NAMALWA (cell line): ENCODE measurements at places on chromosomes 2 and 18.
A peak's percentile ranks its signal among the peaks of the same experiment; 100 is the strongest.

- DNase-seq: no peak
These were observed 28.8 kb upstream of the INO80C start for GRCh38 chr18:35526495-35527059.

DNA sequence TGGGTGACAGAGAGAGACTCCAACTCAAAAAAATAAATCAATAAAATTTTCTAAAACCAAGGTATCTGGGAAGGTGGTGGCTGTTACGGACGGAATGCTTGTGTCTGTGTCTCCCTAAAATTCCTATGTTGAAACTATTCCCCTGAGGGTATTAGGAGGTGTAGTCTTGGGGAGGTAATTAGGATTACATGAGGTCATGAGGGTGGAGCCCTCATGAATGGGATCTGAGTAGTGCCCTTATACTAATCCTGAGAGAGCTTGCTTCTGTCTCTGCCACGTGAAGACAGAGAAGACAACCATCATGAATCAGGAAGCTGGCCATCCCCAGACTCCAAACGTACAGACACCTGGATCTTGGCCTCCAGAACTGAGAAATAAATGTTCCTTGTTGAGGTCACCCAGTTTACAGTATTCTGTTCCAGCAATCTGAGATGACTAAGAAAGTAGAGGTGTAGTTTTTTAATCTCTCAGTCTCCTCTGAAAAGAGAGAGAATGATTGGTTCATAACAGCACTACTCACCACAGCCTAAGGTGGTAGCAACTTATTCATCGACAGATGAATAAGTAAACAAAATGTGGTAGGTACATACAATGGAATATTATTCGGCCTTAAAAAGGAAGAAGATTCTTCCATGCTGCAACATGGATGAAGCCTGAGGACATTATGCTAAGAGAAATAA, 38.4 kb downstream of the TGFBRAP1 start:
- DNase-seq: no peak

DNA sequence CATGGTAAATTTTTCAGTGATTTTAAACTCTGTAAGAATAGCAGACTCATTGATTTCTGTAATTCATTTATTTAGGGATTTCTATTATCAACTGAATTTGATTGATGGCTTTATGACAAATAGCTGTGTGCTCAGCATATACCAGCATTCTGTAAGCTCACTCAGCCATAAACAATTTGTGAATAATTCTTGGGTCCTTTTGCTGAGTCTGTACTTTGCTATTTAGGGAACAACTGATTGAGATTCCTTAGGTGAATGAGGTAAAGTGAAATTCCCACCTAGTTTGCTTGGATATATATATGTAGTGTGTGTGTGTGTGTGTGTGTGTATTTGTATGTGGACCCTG, 76.7 kb upstream of the CAVIN2 start:
- no peak for DNase-seq

GRCh38 chr2:88680266-88680902, 11.1 kb upstream of the RPIA start:
- no peak for DNase-seq

- DNase-seq: no peak
These were observed 89.1 kb downstream of the MAIP1 start for GRCh38 chr2:200044453-200044852.

GRCh38 chr2:128448331-128449225, 129.9 kb upstream of the HS6ST1 start:
- no peak for DNase-seq

DNA sequence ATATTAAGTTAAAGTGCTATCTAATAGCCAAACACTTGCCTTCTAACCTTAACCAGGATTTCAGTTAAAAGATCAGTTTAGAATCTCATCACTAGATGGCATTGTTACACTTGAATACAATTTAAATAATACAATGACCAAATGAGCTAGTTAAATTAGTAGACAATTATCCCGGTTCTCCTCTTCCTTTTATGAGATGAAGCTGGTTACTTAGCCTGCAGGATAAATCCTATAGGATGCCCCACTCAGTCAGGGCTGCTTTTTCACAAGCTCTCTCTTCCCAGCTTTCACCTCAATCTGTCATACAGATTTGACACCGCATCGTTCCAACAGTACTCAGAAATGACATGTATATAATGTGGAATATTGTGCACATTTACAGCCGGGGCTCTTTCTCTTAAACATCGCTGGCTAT, 678.8 kb downstream of the KCNJ3 start:
- DNase-seq: peak; percentile 62

DNA sequence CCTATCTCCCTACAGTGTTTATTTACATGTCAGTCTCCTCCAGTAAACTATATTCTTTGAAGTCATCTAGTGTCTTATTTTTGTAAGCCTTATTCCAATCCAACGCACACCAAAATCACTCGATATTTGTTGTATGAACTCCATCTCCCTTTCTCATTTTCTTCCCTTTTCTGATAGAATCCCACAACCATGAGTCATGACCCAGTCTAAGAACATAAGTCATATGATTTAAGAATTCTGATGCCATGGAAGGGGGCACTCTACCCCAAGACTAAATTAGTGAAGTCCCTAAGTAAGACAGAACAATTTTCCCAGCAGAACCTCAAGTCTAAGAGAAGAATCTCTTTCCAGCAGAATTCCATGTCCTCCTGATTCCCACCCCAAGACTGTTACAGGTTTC, 5.4 kb downstream of the CHMP3 start:
- no peak for DNase-seq

DNA sequence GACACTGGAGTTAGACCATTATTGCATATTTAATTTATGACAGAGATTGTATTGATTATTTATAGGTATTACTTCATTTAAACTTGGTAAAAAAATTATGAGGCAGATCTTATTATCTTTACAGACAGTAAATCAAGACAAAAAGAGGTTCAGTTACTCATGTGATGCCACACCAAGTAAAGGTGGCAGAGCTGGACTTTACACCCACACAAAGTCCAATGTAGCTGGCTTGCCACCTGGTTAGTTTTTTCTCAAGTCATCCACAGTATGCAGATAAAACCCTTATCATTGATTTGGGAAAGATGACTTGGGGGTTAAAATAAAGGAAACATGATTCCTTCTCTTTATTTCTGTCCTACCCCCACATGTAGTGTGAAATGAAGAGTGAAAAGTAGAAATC, 137.2 kb downstream of the CNTNAP5 start:
- no peak for DNase-seq

DNA sequence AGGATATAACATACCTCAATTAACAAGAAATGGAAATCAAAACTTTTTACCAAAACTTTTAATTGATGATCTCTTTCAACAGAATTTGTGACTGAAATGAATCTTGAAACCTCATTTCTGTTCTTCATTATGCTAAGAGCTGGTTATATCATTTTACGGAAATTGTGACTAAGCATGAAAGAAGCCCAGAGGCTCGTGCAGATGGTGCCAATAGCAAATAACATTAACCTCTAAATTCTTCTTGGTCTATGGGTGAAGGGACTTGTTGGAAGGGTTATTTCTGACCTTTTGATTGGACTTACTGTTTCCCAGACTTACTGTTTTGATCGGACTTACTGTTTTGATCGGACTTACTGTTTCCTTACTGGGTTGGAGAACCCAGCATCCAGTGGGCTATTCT, 435.6 kb downstream of the TDRD15 start:
- DNase-seq: no peak

GRCh38 chr2:78077633-78078032, 555.5 kb upstream of the LRRTM4 start:
- DNase-seq: no peak

- DNase-seq: no peak
These were observed 793.4 kb upstream of the CELF4 start for GRCh38 chr18:38358805-38359657.

DNA sequence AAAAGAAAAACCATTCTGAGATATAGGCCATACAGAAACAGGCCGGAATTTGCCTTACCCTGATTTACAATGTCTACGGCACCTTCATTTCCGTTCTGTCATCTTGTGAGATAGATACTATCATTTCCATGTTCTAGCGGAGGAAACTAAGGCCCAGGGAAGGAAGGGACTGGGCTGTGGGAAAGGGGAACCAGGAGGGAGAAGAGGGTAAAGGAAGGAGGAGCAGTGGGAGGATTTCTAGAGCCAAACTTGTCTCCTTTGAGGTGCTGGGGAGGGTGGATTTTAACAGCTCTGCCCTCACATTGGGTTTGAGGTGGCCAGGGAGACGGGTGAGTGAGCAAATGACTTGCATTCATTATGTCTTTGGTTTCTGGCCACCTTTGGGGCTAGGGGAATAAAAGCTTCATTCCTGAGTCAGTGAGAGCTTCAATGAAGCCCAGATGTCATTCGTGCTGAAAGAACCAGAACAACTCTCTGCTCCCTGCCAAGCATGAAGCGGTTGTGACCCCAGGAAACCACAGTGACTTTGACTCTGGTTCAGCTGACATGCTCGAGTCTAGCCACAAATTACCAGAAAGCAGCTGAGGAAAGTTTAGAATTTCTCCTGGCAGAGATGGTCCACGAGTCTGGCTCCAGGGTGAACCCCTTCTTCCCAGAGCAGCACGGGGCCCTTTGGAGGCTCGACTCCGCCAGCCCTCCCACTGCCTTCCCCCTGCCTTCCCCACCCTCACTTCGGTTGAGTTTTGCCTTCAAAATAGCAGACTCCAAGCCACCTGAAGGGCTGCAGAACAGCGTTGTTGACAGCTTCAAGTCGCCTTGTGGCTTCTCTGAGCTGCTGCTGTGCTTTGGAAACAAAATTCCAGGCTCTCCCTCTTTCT, 3.8 kb downstream of the ACTG2 start:
- DNase-seq: no peak

DNA sequence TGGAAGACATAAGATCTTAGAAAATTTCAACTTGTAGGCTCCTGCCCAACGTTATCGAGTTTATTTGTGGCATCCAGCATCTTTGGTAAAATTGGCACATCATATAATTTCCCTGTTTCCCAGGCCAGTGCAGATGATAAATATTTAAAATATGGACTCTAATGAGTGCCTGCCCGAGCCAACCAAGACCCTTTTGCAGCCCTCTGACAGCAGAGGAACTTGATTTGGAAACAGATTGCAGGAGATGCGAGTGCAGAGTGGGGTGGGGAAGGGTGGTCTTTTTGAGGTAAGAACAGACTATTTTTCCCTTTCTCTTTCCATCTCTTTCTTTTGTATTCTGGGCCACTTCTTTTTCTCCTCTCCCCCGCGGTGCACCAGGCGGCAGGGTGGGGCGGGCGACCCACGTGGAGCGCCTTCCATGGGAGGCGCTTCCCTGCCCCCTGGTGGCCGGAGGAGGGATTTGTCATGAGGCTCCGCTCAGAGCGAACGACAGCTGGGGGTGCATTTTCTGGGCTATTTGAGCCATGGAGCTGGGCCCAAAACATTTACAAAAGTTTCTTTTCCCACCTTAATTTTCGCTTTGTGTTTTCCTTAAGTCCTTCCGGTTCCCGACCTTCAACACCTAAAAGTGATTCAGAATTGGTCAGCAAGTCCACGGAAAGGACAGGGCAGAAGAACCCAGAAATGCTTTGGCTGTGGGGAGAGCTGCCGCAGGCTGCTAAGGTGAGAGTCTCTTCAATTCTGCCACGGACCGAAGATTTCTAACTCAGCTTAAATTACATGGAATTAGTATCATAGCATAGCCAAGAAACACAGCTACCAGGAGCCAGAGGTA, 32.7 kb downstream of the LPIN1 start:
- peak; percentile 85 for DNase-seq

GRCh38 chr2:1321321-1321720, 91.9 kb upstream of the TPO start:
- DNase-seq: no peak

GRCh38 chr2:148979919-148980277, 58.6 kb upstream of the LYPD6B start:
- DNase-seq: no peak

DNA sequence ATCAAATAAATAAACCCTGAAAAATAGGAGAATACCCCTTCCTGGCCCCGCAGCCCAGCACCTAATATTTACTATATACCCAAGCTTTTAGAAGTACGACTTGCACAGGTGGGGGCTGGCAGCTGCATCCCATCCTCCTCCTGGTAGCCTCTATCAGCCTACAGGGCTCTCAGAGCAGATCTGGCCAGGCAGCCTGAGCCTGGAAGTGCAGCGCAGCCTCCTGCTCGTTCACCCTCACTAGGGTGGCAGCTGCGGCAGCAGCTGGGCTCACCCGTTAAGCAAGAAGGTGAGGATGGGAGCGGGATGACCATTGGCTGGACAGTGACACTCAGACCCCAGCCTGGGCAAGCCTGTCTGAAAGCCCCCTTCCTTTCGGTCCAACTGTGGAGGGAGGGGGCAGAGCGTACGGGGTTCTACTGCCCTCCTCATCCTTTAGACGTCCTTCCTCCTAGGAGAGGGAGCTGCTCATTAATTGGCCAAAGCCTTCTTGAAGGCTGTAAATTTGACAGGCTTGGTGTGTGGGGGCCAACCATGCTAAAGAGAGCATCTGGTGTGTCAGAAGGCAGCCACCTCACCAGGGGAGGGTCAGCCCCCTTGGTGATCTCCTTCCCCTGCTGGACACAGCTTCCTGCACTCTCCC, 23.3 kb downstream of the MPHOSPH10 start:
- no peak for DNase-seq

DNA sequence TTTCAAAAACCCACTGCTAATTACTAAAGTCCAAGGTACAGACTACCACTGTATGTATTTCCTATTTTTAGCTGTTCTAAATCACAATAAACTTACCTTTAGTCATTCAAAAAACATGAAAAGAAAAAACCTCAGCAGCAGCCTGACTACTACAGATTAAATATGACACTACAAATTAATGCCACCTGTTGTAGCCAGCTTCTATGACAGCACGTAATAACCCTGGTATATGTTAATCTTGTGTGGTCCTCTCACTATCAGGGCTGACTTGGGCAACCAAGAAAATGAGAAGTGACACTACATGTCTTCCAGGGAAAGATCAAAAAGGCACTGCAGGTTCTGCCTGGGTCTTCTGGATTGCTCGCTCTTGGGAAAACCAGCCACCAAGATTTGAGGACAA, 90.6 kb upstream of the FAM124B start:
- DNase-seq: no peak

- no peak for DNase-seq
These were observed 33.6 kb downstream of the GTF2A1L start for GRCh38 chr2:48651158-48651790.

DNA sequence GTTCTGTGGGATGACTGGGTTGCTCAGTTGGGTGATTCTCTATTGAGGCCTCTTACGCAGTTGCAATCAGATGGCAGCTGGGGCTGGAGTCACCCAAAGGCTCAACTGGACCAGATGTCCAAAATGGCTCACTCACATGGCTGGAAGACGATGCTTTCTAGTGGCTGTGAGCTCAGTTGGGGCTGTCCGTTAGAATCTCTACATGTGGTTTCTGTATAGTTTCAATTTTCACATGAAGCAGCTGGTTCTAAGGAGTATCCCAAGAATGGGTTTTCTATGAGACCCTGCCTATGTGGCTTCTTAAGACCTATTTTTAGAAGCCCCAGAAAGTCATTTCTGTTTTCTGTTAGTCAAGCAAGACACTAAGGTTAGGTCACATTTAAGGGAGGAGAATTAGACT, 4.4 kb downstream of the XRCC5 start:
- DNase-seq: peak; percentile 46

GRCh38 chr2:95374451-95374920, 28.0 kb upstream of the FAHD2A start:
- no peak for DNase-seq

- DNase-seq: no peak
These were observed 48.6 kb downstream of the SLC8A1 start for GRCh38 chr2:40403233-40403836.
